Right ventricle myocardium inferior (tissue), 1 donor: ENCODE measurements at places on chromosomes 11 and 22. TPM values are rescaled to one million over a fixed set of nuclear protein-coding genes. Genes with fewer than 3 reads are reported as not detected.

- no peak for DNase-seq
These were observed 10.7 kb downstream of the TSPAN18 start for GRCh38 chr11:44737245-44738085.

DNA sequence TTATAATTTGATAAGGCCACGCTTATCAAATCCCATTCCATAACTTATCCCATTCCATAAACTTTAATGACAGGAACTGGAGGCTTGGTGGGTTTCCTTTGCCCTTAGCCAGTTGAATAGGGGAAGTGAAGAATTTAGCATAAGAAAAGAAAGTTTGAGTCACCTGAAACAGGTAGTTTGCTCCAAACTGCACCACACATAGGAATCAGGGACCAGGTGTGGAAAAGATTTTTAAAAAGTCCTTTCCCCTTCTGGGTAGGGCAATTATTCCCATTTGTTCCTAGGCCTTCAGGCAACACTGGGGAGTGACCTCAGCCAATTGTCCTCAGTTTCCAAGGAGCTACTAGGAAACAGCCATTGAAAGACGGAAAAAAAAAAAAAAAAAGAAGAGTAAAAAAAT lies 525.7 kb upstream of the CNTN5 start:
- DNase-seq, result no peak

- peak; percentile 43 for DNase-seq
These were observed 827 bp downstream of the GSC2 start for GRCh38 chr22:19149047-19149883.

GRCh38 chr11:61290905-61291690 lies 4.0 kb downstream of the VWCE start:
- DNase-seq, result no peak

DNA sequence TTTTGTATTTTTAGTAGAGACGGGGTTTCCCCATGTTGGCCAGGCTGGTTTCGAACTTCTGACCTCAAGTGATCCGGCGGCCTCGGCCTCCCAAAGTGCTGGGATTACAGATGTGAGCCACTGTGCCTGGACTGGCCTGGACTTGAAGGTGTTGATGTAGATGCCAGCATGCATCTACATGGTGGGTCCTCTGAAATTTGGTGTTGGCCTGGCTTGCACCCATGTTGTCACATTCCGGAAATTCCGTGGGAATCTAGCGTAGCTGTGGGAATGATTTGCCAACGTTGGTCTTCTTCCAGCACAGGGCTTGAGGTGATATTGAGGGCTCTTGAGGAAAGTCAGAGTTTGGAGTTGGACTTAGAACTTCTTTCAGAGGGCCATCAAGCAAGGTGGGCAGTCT lies 6.5 kb downstream of the PACS1 start:
- DNase-seq, result no peak

Gene SLC43A1
- total RNA-seq, result 6.4 TPM

Gene LRRC56
- total RNA-seq, result 0.16 TPM

Gene NAV2
- total RNA-seq, result 14.0 TPM

Gene NOL12
- 14.1 TPM for total RNA-seq
